ENCODE measurements at places on chromosomes 6 and 20. TPM values are rescaled to one million over a fixed set of nuclear protein-coding genes. Genes with fewer than 3 reads are reported as not detected.

The TMEM170B gene
- polyA plus RNA-seq = 2.7 TPM

The COL21A1 gene
- 1.0 TPM for polyA plus RNA-seq

The HLA-DOB gene
- not detected for polyA plus RNA-seq

The CD109 gene
- 0.97 TPM for polyA plus RNA-seq

The KCNG1 gene
- polyA plus RNA-seq = 2.1 TPM

The ZNF334 gene
- polyA plus RNA-seq = 2.2 TPM

GRCh38 chr20:24871480-24872213, 77.4 kb upstream of the CST7 start:
- DNase-seq = no peak

- DNase-seq = no peak
Observed at GRCh38 chr6:157322792-157323254, 496 bp downstream of the TMEM242 start.

- DNase-seq = no peak
Observed at GRCh38 chr20:18405826-18406225, 61.0 kb downstream of the DZANK1 start.

DNA sequence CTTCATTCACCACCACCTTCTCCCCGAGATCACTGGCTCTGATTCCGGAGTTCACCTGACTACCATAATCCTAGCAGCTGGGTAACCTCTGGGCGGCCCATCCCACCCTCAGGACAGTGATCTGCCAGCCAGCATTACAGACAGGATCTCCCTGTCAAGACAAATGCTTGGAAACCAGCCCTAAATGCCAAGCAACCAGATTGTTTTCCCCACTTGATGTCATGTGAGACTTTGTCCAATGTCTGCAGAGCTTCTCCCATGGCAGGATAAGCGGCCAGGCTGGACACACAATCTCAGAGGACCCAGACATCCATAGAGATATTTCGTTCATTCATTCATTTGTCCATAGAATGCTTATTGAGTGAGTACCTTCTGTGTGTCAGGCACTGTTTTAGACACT, 32.5 kb downstream of the PDYN start:
- DNase-seq = no peak

GRCh38 chr6:67608099-67608749, 1026.9 kb upstream of the ADGRB3 start:
- no peak for DNase-seq

- DNase-seq = no peak
Observed at GRCh38 chr20:55678126-55678525, 327.2 kb downstream of the CBLN4 start.

DNA sequence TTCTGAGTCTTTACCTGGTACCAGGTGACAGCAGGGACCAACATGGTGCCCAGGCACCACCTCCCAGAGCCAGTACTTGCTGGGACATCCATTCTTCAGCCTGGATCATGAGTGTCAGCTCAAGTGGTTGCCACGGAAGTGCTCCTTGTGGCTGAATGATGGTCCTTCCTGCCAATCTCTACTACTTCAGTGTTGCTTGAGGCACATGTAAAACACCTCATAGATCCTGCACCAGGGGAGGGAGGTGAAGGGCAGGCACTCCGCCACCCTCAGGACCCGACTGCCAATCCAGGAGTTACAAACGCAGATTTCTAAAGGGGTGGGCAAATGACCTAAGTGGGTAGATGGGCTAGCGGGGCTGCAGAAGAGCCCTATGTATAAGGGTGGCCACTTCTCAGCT, 226.0 kb downstream of the PREX1 start:
- DNase-seq = no peak
